ENCODE measurements at places on chromosomes 6 and 20. TPM values are rescaled to one million over a fixed set of nuclear protein-coding genes. Genes with fewer than 3 reads are reported as not detected.

DNA sequence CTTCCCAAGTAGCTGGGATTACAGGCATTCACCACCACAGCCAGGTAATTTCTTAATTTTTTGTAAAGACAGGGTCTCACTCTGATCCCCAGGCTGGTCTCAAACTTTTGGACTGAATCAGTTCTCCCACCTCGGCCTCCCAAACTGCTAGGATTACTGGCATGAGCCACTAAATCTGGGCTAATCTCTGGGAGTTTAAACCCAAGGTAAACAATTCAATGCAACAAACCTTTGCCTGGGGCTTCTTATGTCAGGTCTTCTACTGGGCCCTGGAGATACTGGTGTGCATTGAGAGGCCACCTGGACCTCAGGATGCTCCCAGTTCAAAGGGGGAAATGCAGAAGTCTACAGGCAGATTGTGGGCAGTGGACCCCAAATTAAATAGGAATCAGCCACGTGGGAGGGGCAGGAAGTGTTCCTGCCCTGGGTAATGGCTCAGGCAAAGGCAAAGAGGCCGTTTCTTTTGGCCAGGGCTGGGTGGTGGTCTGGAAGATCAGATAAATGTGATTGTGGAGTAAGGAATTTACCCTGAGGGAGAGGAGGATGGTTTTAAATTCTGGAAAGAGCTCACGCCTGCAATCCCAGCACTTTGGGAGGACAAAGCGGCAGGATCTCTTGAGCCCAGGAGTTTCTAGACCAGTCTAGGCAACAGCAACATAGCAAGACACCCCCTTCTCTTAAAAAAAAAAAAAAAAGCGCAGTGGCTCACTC, 1.3 kb upstream of the MYBL2 start:
- no peak for DNase-seq

GRCh38 chr6:14172562-14172961, 55.0 kb downstream of the CD83 start:
- no peak for DNase-seq

THBD gene
- 0.19 TPM for total RNA-seq

GSTA3 gene
- not detected for total RNA-seq

DNA sequence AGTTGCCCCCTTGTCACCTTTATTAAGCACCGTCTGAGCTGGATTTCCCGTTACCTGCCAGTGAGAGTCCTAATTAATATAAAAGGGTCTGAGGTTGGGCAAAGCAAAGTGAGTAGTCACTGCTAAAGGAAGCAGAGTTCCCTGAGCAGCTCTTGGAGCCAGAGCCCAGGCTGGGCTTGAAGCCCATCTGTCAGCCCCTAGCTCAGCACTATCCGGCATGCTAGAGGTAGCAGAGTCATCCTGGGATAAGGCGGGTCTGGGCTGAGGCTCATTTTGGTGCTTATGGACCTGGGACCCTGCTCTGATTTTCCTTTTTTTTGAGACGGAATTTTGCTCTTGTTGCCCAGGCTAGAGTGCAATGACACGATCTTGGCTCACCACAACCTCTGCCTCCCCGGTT, 46.2 kb downstream of the ADNP start:
- DNase-seq, result no peak

GRCh38 chr20:37516811-37517750, 4.0 kb upstream of the NNAT start:
- no peak for DNase-seq

- DNase-seq, result no peak
Observed at GRCh38 chr6:157459327-157459726, 78.3 kb downstream of the ZDHHC14 start.

- DNase-seq, result no peak
Observed at GRCh38 chr6:87807475-87807874, 105.4 kb upstream of the AKIRIN2 start.

- no peak for DNase-seq
Observed at GRCh38 chr6:7878401-7878964, 32.1 kb downstream of the TXNDC5 start.

DNA sequence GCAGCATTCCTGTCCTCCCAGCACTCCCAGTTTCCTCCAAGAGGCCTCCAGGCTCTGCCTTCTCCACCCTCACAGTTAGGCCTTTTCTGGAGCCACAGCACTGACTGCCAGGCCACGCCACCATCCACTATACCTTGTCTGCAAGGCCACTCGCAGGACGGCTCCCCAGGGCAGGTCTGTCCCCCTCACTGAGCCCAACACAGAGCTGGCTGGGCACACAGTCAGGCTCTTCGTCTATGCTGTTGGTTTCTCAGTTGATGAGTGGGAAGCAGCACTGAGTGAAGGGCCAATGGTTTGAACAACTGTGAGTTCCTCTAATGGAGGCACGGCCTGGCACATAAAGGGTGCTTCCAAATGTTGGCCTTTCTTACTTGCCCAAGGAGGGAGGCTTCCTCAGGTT, 95.2 kb downstream of the GRM4 start:
- DNase-seq, result no peak

GRCh38 chr6:5606546-5606945, 345.2 kb downstream of the FARS2 start:
- no peak for DNase-seq

GRCh38 chr6:69343851-69344250, 453.0 kb downstream of the LMBRD1 start:
- DNase-seq, result no peak

MEI4 gene
- total RNA-seq, result 2.6 TPM

EDN3 gene
- total RNA-seq, result 3.6 TPM

DNA sequence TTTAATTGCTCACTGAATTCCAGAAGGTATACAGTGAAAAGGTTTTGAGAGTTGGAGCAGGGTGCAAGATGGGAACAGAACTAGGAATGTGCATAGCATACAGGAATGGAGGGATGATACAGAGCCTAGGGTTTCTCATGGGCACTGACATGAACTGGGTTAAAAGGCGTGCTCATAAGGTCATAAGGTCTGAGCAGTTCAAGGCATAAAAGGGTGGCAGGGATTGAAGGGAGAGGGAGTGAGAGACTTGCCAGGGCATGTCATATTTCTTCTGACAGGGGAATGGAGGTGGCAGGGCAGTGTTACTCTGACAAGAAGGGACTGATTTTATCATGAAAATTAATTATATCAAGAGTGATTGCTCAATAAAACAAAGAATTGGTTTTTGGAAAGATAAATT, 4.7 kb downstream of the MLIP start:
- no peak for DNase-seq

OR2J3 gene
- total RNA-seq, result not detected

GRCh38 chr6:69623357-69623756, 173.5 kb downstream of the LMBRD1 start:
- no peak for DNase-seq

MYB gene
- total RNA-seq, result 5.6 TPM

DNA sequence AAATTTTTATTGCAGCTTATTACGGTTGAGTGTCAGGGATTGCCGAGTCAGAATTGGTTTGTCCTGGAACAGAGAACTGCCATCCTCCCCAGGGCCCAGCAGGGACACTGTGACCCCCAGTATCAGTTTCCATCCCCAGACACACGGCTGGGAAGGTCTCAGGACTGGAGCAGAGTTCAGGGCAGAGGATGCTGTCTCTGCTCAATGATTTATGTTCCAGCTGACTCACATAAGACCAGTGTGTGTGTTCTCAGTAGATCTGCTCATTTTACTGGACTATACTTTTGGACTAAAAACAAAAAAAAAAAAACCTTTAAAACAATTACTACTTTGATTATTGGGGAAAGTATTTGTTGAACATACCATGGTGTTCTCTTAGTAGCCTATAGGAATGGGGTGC, 44.2 kb downstream of the FNDC1 start:
- DNase-seq, result no peak

GRCh38 chr6:134278000-134278399, 39.9 kb downstream of the SGK1 start:
- DNase-seq, result no peak

ADTRP gene
- total RNA-seq, result not detected

GRCh38 chr6:160979061-160979708, 12.4 kb upstream of the MAP3K4 start:
- no peak for DNase-seq

DNA sequence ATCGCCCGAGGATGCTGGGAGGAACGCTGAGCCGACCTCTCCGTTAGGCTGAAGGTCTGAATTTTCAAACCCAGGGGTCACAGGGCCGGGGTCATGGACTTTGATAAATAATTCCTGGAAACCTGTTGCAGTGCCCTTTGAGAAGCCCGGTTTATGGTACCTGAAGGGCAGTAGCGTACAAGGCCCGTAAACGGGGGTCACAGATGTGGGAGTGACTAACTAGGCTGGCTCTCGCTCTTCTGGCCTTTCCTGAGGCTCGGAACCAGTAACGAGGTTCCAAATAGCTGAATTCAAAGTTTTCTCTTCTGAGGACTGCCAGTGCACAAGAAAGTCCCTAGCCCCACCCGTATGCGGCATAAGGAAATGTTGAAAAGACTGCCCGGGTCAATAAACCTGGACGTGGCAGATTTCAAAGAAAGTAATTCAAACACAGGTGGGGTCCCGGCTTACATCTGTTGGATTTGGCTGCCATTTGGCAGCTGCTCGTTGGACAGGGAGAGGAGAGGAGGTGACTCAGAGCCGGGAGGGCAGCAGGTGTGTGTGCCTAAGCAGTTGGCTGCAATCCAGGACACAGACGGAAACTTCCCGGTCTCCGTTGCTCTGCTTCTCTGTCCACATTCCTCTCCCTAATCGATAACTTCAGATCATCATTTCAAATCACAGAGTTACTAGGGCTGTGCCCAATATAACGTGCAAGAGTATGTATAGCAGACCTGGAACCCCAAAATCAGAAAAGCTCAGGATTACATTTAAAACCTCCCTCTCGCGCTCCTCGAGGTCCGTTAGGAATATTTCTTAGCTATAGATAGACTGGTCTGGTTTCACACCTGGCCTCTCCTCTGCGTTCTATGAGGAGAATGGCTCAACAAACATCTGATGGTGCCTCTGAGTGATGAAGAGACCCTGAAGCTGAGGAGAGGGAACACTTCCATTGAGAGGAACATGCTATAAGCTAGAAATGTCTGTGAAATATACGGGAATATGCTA, 765 bp upstream of the GMDS start:
- DNase-seq, result peak; percentile 46

DNA sequence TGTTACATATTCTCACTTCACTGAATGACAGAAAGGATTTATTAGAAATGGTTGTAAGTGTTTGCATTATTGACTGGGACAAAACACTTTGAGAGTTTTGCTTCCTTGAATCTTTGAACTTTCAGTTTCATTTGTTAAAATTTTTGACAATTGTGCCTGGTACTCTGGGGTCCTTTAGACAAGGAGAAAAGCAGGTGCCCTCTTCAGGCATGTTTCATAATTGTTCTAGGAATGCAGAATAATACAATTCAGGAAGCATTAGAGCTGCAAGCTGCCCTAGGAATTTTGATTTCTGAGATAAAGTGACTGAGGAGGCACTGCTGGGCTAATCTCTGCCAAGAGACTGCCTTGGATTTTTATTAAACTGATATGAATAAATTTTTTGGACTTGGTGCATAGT, 49.7 kb downstream of the TOP1 start:
- no peak for DNase-seq

CRYBG1 gene
- 3.0 TPM for total RNA-seq

- no peak for DNase-seq
Observed at GRCh38 chr6:87068795-87069194, 26.1 kb downstream of the CGA start.

DNA sequence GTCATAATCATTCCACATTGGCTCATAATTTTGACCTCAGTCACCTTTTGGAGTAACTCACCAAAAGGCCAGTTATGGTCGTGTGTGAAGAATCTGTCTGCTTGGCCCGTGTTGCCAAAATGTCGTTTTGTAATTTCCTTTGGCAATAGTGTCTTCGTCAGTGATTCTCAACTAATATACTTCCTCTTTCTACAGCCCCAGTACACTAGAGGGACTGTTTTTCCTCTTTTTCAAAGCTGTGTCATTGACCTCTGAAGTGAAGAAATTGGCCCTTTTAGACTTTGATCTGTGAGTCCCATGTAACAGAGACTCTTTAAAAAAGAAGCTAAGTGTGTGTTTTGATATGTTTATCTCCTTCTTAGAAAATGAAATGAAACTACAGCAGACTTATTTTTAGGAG, 5.2 kb downstream of the FOXO3 start:
- DNase-seq, result no peak

DNA sequence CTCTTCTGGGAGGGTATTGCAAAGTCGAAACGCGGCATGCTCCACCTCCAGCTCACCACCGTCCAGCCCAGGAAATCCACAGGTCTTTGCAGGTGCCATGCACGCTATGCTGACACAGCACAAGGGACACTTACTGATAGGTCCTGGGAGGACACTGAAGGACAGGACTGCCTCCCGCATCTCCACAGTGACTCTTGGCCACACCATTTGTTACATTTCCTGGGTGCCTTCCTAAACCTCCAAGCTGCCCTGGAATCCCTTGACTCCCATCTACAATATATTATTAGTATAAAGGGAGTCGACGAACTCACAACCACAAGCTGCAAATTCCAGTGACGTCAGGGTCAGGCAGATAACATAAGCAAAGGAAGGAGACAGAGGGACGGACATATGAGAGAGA, 106.9 kb downstream of the JPH2 start:
- DNase-seq, result no peak

CD83 gene
- total RNA-seq, result 5.7 TPM

GRCh38 chr20:56781108-56781739, 152.1 kb downstream of the TFAP2C start:
- DNase-seq, result no peak

OARD1 gene
- 45.7 TPM for total RNA-seq

- DNase-seq, result no peak
Observed at GRCh38 chr6:147738516-147739162, 230.1 kb downstream of the SAMD5 start.

DNA sequence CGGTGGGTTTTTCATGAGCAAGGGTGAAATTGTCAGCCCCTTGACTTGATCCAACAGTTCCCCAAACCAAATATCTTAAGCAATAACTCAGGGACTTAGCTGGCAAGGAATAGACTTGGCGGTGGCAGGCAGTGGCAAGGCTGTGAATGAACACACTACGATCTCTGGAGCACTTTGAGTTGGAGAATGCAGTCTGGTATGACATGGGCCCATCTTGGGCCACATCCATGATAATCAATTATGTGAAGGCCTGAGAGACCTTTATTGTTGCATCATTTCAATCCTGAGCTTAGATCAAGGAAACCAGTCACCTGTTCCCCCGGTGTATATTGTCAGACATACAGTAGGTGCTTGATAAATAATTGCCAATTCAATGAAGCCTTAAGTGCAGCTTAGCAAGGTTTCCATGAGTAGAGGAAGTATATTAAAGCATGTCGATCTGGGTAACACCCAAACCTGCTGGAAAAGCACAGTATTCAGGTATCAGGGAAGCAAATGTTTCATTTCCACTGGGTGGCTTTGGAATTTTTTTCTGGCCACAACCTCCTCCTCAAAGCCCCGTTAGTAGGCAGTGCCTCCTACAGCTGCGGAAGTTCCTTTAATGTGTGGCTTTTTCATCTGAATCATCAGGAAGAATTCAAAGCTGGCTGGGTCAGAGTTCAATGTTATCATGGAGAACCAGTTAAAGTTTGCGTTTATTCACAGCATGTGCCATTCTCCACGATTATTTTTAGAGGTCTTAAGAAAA, 10.2 kb downstream of the CASS4 start:
- DNase-seq, result no peak

Measured in progenitor cell of endocrine pancreas (in vitro differentiated cells).